ENCODE measurements at places on chromosomes 16 and 17.

DNA sequence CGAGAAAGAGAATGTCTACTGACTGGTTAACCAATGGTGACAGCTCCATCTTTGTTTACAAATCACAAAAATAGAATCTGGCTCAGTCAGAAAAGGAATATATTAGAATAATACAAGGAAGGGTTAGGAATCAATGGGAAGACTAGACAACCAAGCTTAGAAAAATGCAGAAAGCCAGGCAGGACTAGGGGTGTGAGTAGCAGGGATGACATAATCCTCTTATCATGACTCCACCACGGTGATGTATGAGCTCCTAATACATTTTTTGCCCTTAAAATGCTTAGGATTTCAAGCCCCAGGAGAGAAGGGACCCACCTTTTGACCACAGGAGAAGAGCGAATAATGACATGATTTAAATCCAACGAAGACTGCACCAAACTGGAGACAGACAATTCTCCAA lies 252.3 kb downstream of the CHD9NB start:
- DNase-seq: no peak

DNA sequence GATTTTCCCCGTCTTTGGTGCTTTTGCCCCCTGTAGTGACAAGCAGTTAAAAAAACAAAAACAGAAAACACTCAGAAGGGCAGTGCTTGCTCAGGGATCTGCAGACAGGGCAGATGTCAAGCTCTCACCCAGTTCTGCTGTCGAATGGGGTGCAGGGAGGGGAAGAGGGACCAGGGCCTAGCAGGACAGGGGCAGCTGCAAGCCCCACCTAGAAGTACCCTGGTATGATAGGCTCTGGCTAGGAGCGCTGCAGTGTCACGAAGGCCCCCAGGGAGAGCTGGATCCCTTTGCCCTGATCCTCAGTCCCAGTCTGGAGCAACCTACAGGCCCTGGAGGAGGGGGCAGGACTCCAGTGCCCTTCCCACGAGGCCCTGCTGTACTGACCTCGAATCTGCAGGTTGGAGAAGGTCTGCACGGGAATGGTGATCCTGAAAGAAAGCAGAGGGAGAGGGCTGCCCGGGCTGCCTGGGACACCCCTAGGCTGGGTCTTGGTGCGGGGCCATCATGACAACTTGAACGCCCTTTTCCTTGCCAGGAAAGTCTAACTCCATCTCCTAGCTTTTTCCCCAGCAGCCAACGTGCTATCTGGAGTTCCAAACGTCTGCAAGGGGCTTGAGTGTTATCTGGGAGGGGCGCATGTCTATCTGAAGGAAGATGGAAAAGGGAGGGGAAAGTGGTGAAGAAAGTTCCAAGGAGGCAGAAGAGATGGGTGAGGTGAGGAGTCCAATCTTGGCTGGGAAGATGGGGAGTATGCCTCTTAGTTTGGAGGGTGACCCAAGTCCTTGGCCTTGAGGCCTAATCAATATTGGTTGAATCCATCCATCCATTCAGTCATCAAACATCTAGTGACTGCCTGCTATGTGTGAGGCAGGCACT lies 4.8 kb downstream of the GFAP start:
- no peak for DNase-seq

GRCh38 chr16:24745791-24746190 lies 16.3 kb downstream of the TNRC6A start:
- DNase-seq: no peak

DNA sequence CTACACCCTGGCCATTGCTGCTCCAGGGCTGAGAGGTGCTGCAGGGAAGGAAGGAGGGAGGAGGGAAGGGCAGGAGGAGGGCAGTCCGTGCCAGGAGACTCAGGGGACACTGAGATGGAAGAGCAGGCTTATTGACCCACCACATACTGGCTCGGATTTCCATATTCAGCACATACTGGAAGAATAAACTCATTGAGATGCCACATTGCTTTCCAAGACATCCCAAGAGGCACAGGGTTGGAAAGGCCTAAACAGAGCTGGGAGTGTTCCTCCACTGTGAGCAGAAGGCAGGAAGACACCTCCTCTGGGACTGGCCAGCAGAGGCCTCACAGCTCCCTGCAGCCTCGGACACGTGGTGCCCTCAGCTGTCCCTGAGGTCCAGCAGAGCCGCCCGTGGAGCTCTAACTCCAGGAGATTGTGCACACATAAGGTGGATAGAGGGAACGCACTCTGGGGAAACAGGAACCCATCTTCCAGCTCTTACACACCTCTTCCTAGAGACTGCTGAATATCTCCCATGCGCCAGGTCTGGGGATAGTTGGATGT lies 17.4 kb downstream of the CCDC182 start:
- DNase-seq: no peak

GRCh38 chr17:51214920-51215319 lies 44.9 kb downstream of the MBTD1 start:
- no peak for DNase-seq

GRCh38 chr16:83433201-83433600 lies 374.6 kb upstream of the HSBP1 start:
- DNase-seq: no peak

DNA sequence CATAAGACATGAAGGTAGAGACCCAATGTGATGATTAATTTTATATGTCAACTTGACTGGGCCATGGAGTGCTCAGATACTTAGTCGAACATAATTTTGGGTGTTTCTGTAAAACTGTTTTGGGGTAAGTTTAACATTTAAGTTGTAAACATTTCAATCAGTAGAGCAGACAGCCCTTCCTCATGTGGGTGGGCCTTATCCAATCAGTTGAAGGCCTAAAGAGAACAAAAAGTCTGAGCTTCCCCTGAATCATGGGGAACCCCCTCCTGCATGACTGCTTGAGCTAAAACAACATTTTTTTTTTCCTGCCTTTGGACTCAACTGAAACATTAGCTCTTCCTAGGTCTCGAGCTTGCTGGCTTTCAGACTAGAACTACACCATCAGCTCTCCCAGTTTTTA lies 327.3 kb upstream of the SOX9 start:
- DNase-seq: no peak

All from T-helper 17 cell (primary cell).